ENCODE measurements at places on chromosomes 12 and 14.
A peak's percentile ranks its signal among the peaks of the same experiment; 100 is the strongest.

DNA sequence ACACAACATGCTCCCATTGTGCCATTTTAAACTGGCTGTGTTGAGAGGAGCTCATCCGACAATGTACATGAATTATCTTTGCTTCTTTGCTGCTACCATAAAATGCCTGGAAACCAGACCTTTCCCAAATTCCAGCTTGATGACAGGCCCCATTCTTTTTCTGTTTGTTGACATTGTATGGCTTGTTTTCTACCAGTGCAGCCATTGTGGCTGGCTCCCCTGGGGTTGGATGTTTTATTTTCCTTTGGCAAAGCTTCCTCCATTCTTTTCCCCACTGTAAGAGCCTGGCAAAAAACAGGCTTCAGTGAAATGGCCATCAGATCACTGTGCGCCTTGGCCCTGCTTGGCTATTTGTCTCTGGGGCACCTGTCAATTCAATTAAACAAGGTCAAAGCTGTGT lies 532.5 kb downstream of the VRK1 start:
- DNase-seq: no peak

DNA sequence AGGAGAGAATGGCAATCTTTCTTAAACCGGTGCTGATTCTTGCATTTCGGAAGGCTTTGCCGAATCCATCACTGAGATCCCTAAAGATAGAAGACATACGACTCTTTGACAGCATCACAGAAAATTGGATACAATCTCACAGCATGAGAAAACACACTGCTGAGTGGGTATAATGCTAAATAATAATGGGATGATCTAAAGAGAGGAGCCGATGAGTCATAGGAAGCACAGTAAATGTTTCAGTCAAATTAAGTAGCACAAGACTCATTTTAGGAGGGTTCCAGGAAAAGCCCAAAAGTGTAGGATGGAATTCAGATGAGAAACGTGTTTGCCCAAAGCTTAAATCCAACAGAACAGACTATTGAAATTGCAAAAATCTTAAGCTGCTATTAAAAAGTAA lies 81.7 kb downstream of the CPNE8 start:
- peak; percentile 1 for DNase-seq

DNA sequence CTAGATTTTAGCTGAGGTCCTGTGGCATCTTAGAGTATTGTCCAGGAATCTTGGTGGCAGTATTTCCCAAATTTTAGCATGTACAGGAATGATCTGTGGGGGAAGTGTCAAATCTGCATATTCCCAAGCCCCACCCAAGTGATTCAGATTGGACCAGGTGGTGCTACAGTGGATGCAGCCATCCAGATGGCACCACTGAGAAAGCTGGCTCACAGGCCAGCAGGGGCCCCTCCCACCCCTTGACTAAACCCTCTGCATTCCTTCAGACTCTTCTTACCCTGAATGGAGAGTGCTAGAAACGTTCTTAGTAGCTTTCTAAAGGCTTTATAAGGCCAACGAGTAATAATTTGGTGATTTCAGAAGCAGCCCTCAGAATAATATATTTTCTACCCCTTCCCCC lies 255.2 kb downstream of the NRXN3 start:
- no peak for DNase-seq

DNA sequence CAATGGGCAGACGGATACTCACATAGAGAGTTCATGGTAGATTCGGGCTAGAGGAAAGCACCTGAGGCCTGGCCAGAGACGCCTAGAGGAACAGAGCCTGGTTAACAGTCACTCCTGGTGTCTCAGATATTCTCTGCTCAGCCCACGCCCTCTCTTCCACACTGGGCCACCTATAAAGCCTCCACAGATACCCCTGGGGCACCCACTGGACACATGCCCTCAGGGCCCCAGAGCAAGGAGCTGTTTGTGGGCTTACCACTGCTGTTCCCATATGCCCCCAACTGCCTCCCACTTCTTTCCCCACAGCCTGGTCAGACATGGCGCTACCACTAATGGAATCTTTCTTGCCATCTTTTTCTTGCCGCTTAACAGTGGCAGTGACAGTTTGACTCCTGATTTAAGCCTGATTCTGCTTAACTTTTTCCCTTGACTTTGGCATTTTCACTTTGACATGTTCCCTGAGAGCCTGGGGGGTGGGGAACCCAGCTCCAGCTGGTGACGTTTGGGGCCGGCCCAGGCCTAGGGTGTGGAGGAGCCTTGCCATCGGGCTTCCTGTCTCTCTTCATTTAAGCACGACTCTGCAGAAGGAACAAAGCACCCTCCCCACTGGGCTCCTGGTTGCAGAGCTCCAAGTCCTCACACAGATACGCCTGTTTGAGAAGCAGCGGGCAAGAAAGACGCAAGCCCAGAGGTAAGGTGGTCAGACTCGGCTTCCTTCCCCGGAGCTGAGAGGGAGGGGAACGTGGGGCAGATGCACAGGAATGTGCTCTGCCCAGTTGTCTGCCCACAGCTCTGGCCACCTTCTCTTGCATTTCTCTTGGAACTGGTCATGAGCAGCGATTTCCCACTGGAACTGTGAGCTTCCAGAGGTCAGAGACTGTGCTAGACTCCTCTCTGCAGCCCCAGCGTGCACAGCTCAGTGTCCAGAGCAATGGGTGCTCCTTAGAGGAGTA lies at the start of gene CD4:
CD4 (plus strand) TSS at position 557 of the 953 bp plus-strand sequence. CDS start 10,611 bp downstream, outside the sequence.
- DNase-seq: no peak

- no peak for DNase-seq
These were observed 83.0 kb downstream of the EPS8 start for GRCh38 chr12:15706010-15706676.

DNA sequence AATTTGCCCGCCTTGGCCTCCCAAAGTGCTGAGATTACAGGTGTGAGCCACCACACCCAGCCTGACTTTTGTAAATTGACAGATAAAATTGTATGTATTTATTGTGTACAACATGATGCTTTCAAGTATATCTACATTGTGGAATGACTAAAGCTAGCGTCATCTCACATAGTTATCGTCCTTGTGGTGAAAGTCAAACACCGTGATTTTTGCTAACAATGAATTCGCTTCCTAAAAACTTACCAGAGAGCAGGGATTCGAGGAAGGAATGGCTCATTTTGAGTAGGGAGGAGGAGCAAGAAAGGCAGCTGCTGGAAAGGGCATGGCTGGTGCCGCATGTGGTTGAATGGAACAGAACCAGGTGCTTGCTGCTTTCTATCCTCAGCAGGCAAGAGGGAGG lies 85.4 kb downstream of the LGMN start:
- DNase-seq: peak; percentile 70

Data from fibroblast of skin of right quadriceps (primary cell).